Islet precursor cell (in vitro differentiated cells): ENCODE measurements at places on chromosomes 12 and 14.

- no peak for DNase-seq
Observed at GRCh38 chr12:71230542-71230941, 72.7 kb upstream of the TSPAN8 start.

DNA sequence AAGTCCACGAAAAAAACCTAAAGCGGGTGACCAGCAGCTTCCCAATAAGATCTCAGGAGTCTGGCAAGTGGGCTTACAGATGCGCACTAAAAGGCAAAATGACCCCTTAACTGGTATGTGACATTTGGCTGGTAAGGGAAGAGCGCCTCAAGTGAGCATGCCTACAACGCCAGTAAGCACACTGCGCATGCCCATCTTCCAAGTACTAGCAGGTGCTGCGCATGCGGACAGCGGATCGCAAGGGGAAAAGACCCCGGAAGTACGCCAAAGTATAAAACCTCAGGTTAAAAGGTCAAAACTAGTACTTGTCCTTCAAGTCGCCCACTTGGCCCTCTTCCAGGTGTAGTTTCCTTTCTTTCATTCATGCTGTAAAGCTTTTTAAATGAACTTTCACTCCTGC, 518.5 kb upstream of the MDGA2 start:
- no peak for DNase-seq

- DNase-seq, result no peak
Observed at GRCh38 chr14:22753586-22753985, 12.9 kb upstream of the OXA1L start.

GRCh38 chr12:59459966-59460660, 135.7 kb upstream of the SLC16A7 start:
- no peak for DNase-seq

DNA sequence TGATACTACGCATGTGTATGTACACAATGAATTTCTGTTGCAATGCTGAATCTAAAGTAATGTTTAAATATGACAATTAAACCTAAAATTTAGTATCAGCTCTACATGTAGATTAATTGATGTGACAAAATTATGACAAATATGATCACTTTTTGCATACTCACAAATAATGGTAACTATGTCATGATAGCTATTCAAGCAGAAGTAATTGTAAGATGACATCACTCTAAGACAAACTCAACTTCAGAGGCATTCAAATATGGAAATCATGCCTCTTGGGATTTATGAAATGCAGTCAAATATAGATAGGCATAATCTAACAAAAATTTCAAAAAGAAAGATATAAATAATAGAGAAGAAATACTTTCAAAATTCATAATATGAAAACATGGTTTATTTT, 571.7 kb upstream of the LRFN5 start:
- no peak for DNase-seq

DNA sequence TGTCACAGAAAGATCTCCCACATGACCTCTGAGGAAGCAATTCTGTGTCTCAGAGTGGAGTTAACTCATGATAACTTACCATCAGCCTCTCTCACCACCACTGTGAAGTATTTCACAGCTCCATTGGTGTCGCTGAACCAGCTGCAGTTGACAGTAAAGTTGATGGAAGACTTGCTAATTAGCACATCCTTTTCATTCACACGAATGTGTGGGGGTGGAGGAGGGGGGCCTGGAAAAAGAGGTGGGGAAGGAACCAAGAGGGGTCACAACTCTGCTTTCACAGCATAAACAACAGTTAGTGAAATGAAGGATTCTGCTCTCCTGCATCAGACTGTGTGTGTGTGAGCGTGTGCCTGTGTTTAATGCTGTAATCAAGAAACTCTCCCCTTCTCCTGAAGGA, 82.1 kb downstream of the PTPRB start:
- DNase-seq, result no peak

- DNase-seq, result peak; percentile 89
Observed at GRCh38 chr12:119060847-119061796, 79.8 kb downstream of the SRRM4 start.

DNA sequence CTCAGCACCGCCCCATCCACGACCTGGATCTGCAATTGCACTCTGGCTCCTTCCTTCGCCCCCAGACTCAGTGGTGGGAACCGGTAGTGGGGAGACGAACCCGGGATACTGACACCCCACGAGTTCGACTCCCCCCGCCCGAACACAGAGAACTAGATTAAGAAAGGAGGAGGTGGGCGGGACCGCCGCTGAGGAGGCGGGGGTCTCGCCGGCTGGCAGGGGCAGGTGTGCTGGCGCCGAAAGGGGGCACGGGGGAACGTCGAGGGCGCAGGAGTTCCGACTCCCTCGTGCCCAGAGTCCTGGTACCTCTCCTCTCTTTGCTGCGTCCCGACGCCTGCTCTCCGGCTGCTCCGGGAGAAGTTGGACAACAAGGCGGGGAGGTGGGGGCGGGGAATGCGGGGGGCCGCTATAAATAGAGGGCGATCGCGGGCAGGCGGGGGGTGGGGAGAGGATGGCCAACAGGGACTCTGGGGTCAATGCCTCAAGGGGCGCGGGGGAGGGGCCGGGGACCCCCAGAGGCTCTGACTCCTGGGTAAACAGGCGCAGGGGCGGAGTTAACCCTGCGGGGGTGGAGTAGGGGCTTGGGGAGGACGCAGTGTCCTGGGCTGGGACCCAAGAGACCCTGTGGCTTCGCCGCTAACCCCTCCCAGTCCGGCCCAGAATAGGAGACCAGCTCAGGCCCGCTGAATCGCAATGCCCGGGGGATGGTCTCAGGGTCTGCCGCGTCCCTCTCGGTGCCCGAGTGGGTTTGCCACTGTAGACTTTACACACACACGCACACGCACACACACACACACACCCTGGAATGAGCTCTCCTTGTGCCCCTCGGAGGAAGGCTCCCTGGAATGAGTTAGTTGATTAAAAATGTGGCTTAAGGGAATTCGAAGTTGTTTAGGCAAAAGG, 761 bp upstream of the NDRG2 start:
- DNase-seq, result peak; percentile 75

DNA sequence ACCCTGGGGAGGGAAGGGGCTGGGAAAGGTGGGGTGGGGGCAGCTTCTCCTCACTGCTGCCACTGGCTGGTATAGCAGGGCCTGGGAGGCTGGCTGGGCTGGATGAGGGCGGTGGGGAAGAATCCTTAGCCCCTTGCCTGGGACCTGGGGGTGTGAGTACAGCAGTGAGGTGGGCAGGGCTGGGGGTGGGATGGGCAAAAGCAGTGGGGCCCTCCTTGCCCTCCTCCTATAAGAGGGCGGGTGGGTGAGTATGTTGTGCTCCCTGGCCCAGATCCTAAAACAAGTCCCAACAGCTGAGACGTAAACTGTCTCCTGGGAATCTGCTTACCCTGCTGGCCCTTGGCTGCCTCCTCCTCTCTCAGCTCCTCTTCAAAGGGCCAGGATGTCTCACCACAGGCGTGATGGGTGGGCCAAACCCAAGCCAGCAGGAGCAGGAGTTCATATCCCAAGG, 2.2 kb downstream of the NCKAP5L start:
- peak; percentile 60 for DNase-seq

DNA sequence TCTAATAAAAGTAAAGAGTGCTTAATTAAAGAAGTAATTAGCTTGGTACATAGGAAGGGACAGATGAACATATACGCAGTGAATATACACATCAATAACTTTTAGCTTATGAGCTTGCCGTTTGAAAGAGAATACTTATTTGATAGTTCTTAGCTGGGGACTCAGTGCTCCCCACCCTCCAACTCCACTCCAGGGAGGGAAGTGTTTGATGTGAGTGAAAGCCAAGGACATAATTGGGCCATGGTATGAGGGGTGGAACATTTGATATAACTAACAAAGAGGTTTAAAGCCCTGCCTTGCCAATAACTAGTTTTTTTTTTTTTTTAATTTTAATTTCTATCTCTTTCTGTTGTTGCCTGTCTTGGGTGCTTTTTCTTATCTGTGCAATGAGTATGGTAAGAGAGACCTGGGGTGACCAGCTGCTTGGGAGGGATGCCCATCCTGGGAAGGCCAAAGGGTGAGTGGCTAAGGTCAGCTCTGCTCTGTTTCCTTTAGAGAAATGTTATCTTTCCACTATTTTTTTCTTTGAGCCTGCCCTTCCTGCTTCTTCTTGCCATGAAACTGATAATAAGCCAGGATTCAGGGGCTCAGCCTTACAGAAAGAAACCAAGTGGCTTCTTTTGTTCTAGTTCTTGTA, 132.8 kb upstream of the CPSF6 start:
- DNase-seq, result no peak

DNA sequence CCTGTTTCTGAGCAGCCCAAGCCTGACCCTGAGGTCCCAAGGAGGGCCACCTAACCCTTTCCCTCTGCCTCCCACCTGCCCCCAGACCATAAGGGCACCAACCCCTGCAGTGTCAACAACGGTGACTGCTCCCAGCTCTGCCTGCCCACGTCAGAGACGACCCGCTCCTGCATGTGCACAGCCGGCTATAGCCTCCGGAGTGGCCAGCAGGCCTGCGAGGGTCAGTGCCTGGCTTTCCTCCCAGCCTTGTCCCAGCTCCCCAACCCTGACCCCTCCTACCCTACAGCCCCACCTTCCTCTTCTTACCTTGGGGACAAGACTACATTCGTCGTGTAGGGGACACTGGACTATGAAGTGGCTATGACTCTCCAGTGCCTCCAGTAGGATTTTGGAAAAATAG, 33.7 kb upstream of the LRP1-AS start:
- DNase-seq, result no peak

DNA sequence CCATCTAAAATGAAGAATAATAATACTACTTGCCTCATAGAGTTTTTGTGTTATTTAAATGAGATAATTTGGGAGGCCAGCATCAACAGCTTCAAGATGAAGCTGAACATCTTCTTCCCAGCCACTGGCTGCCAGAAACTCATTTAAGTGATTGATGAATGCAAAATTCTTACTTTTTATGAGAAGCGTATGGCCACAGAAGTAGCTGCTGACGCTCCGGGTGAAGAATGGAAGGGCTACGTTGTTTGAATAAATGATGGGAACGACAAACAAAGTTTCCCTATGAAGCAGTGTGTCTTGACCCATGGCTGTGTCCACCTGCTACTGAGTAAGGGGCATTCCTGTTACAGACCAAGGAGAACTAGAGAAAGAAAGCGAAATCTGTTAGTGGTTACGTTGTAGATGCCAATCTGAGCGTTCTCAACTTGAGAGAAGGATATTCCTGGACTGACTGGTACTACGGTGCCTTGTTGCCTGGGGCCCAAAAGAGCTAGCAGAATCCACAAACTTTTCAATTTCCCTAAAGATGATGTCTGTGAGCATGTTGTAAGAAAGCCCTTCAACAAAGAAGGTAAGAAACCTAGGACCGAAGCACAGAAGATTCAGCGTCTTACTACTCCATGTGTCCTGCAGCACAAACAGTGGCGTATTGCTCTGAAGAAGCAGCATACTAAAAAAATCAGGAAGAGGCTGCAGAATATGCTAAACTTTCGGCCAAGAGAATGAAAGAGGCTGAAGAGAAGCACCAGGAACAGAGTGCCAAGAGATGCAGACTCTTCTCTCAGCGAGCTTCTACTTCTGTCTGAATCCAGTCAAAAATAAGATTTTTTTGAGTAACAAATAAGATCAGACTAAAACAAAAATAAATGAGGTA, 100.0 kb upstream of the LRIG3 start:
- no peak for DNase-seq

DNA sequence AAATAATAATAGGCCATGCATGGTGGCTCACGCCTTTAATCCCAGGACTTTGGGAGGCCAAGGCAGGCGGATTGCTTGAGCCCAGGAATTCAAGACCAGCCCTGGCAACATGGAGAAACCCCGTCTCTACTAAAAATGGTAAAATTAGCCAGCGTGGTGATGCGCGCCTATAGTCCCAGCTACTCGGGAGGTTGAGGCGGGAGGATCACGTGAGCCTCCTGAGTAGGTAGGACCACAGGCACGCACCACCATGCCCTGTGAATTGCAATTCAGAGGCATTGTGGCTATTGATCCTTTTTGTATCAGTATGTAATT, 2.3 kb downstream of the ARHGDIB start:
- DNase-seq, result no peak

DNA sequence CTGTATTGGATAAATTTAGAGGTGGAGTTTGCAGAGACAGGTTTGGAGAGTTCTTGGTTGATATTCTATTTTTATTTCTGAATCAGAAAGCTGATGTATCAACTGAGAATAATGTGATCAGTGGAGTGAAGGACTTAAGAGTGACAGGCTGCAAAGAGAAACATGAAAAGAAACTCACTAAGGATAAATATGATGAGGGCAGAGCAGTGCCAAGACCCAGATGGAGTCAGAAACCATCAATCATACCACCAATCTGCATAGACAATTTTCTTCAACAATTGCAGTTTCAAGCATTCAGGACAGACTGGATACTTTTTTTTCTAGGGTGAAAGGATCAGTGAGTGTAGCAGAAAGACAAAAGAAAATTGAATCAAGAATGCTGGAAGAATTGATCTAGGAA, 226.7 kb upstream of the NAV3 start:
- DNase-seq, result no peak

GRCh38 chr12:132259364-132259871, 70.0 kb downstream of the GALNT9 start:
- no peak for DNase-seq

DNA sequence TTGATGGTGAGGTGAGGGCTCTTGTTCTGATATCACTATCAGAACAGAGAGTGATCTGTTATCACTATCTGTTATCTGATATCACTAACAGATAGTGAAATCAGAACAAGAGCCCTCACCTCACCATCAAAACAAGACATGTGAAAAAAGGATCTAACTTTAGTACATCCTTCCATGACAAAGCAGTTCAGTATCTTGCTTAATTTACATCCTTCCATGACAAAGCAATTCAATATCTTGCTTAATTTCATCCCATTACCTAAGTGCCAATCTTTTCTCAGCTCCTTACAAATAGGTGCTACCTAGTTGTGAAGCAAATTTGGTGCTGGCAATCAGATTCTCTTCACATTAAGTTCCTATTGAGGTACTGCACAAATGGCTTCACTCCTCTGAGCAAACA, 1865.6 kb upstream of the FLRT2 start:
- no peak for DNase-seq

GRCh38 chr12:49961993-49962764, 507 bp downstream of the AQP5 start:
- no peak for DNase-seq

DNA sequence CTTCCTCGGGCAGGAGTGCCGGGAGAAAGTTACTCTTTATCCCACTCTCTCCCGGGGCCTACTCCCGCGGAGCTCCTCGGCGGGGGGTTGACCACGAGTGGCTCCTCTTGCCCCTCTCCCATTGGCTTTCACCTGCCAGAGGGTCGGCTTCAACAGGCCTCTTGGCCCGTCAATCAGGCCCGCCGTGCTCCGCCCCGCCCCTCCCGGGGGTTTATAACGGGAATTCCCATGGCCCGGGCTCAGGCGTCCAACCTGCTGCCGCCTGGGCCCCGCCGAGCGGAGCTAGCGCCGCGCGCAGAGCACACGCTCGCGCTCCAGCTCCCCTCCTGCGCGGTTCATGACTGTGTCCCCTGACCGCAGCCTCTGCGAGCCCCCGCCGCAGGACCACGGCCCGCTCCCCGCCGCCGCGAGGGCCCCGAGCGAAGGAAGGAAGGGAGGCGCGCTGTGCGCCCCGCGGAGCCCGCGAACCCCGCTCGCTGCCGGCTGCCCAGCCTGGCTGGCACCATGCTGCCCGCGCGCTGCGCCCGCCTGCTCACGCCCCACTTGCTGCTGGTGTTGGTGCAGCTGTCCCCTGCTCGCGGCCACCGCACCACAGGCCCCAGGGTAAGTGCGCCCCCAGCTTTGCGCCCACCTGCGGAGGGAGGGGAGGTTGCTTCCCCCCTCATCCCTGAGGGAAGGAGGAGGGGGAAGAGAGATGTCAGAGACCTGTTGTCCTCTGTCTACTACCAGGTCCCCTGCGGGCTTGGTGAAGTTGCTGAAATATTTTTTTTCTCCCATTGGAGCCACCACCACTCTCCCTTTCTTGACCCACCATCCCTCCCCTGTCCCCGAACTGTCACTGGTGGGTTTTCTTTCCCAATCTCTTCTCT, at the start of gene SMOC1:
TSS of gene SMOC1 (plus strand) at position 242 of the 869 bp plus-strand sequence. CDS start at position 505, 263 bp downstream.
- peak; percentile 82 for DNase-seq
